ENCODE measurements at places on chromosomes 3 and 15.

GRCh38 chr15:96365781-96366525 lies 35.5 kb downstream of the NR2F2 start:
- DNase-seq: no peak

GRCh38 chr3:150410311-150411105 lies 2.4 kb downstream of the TSC22D2 start:
- peak; percentile 21 for DNase-seq

- DNase-seq: peak; percentile 86
These were observed at the start of gene FRMD5 for GRCh38 chr15:44195151-44195740. FRMD5 (minus strand) TSS chr15:44195271.

DNA sequence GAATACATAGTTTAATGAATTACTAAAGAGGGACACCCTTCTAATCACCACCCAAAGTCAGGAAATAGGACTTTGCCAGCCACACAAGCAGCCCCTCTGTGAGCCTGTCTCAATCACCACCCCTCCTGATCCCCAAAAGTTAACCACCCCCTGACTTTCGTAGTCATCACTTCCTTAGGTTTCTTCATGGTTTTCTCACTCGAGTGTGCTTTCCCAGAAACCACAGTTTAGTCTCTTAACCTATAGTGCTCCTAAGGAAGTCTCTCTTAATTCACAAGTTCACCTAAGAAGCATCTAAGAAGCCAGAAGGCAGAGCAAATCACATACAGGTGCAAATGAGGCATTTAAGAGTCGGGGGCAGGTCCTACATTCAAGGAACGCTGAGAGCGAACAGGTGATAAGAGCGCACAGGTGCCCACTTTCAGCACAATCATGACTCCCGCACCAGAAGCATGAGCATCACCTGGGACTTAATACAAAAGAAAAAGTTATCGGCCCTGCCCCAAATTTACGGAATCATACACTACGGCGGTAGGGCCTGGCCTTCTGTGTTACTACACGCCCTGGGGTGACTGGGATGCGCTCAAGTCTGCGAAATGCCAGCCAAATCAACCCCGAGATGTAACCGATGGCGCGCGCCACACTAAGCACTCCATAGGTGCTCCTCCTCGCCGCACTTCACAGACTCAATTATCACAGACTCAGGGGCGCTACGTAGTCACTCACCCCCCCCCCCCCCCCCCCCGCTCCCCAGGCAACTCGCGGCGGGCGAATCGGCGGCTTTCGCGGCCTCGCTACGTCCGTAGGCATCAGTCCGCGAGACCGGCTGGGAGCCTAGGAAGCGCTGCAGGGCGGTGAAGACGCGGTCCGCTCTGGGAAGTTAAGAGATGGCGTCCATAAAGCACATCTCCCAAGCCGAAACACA lies 815 bp downstream of the ULK4 start:
- peak; percentile 60 for DNase-seq

DNA sequence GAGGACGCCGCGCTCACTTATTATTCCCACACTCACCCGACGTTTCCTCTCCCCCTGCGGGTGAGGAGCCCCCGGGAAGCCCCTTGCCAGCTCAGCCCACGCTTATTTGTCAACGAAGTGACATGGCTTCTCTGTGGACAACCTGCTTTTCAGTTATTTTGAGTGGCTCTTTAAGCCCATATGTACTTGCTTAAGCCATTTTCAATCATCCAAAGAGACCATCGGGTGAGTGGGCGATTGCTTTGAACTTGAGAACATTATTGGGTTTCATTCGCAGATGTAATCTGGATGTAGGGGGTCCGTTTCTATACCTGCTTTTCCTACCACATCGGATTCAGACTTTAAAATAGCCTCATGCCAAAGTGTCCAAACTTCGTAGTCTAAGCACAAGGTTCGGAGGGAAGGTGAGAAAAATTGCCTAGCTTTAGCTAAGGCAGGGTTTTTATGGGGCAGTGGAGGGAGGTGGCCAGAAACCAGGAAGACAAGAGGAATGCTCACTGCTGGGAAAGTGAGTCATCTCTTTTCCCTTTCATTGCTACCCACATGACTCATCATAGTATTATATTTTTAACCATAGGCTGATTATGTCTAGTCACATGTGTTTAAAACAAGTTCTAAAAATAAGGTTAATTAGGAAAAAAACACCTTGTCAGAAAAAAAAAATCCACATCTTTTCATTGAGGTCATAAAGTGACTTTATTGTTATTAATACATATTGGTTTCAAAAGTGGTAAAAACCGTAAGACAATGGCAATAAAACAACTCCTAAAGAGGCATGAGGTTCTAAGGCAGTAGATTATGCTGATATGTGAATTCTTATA lies 773.1 kb upstream of the NR2F2 start:
- DNase-seq: no peak

- no peak for DNase-seq
These were observed 37.6 kb downstream of the ZNF148 start for GRCh38 chr3:125337506-125337905.
